Stimulated activated CD4-positive, alpha-beta T cell treated with anti-CD3 and anti-CD28 coated beads, Interleukin-12 subunit alpha, Interleukin-12 subunit beta, amount 100 ng/mL, for 24 hours (primary cell): ENCODE measurements at places on chromosomes 16 and 17.

GRCh38 chr16:15610369-15610871 is 32.5 kb downstream of the MARF1 start:
- DNase-seq, result no peak

GRCh38 chr16:13402601-13403000 is 501.2 kb downstream of the SHISA9 start:
- DNase-seq, result no peak

- no peak for DNase-seq
These were observed 637 bp downstream of the PLCG2 start for GRCh38 chr16:81779536-81780320.

DNA sequence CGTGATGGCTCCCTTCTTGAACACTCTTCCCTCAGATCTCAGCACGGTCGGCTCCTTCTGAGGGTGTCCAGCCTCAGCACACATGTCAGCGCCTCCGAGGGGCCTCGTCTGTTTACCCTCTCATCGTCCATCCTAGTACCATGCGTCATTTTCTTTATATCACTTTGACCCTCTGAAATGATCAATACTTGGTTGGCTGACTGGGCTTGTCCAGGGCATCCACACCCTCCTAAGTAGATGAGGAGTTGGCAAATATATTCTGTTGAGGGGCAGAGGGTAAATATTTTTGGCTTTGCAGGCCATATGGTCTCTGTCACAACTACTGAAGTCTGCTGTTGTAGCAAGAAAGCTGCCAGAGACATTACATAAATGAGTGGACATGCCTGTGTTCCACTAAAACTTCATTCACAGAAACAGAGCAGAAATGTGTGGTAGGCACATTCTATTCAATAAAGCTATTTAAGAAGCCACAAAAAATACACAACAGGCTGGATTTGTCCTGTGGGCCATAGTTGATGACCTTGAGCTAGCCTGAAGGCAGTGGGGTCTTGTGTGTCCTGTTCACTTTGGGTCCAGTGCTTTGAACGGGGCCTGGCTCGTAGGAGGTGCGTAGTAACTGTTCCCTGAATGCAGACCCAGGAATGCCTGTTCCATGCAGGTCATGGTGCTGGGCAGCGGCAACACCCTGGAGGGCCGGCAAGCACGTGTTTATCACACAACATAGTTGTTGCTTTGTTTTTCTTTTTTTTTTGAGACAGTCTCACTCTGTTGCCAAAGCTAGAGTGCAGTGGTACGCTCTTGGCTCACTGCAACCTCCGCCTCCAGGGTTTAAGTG is 185.8 kb downstream of the SNX29 start:
- no peak for DNase-seq

DNA sequence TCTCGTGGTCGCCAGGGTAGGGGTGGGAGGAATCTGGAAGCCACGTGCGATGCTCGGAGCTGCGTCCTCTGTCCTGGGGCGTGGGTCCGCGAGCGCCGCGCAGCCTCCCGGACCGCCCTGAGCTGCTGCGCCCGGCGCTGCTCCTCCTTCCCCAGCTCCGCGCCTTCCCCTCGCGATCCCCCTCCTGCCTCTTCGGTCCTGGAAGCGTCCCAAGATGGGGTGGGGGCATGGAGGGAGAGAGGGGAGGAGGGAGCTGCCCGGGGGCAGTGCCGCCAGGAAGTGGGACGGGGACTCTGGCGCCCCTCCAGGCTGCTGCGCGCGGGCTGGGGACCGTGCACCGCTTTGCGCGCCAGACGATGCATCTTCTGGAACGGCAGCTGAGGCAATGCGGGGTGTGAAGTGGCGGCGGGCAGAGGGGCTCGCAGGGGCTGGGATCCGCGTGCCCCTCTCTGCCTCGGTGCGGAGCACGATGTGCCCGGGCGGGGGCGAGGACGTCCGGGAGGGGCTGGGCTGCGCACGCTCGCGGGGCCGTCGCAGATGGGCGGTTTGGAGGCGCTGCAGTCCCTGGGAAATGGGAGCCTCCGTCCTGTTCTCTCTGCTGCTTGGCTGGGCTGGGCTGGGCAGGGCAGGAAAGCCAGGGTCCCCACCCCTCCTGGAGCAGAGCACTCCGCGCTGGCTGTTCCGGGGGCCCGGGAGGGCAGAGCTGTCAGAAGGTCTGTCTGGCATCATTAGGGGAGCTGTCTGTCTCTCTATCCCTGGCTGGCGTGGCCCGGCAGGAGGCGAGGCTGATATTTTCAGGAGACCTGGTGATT is 388.0 kb downstream of the SEC14L1 start:
- DNase-seq, result peak; percentile 36

GRCh38 chr16:75593825-75594820 is 27.9 kb downstream of the GABARAPL2 start:
- no peak for DNase-seq

DNA sequence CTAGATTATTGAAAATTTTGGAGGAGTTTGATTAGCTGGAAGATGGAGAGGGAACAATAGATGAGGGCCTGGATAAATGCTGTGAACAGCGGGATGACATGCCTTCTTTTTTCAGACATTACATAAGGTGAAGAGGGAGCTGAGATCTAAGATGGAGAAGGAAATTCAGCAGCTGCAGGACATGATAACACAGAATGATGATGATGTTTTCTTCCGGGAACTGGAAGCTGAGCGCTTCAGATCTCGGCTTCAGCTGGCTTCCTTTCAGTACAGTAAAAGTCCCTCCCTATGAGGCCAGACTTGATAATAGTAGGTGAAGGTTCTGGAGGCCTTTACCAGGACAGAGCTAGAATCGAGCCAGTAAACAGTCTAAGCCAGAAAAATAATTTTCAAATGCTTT is 30.7 kb downstream of the CEP95 start:
- no peak for DNase-seq

- DNase-seq, result no peak
These were observed 220.2 kb upstream of the TBX2 start for GRCh38 chr17:61179380-61179806.

- DNase-seq, result no peak
These were observed 3.4 kb downstream of the SPNS1 start for GRCh38 chr16:28977703-28978662.

GRCh38 chr17:1087381-1088241 is 90.7 kb downstream of the TIMM22 start:
- no peak for DNase-seq

- no peak for DNase-seq
These were observed 4.0 kb upstream of the CDC6 start for GRCh38 chr17:40283662-40284061.

GRCh38 chr16:46606231-46606630 is 14.9 kb downstream of the SHCBP1 start:
- DNase-seq, result no peak

GRCh38 chr16:66925322-66925840 is at the start of gene RRAD:
Gene RRAD (minus strand): TSS chr16:66925535. CDS start chr16:66925179, 356 bp downstream.
- DNase-seq, result no peak

DNA sequence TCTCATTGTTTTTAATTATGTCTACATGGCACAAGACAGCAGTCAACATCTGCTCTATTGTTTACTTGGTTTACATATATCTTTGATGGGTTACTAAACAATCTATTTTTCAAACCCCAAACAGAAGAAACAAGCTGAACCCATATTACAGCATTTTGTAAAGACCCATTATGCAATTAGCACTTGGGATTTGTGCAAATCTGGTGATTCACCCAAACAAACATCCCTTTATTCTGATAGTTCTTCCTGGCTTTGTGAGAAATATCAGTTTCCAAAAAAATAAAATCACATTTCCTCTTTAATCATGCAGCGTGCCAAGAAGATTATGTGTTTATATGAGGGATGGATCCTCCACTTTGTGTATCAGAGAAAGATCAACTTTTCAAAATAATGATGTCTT is 16.8 kb upstream of the RBFOX1 start:
- no peak for DNase-seq

DNA sequence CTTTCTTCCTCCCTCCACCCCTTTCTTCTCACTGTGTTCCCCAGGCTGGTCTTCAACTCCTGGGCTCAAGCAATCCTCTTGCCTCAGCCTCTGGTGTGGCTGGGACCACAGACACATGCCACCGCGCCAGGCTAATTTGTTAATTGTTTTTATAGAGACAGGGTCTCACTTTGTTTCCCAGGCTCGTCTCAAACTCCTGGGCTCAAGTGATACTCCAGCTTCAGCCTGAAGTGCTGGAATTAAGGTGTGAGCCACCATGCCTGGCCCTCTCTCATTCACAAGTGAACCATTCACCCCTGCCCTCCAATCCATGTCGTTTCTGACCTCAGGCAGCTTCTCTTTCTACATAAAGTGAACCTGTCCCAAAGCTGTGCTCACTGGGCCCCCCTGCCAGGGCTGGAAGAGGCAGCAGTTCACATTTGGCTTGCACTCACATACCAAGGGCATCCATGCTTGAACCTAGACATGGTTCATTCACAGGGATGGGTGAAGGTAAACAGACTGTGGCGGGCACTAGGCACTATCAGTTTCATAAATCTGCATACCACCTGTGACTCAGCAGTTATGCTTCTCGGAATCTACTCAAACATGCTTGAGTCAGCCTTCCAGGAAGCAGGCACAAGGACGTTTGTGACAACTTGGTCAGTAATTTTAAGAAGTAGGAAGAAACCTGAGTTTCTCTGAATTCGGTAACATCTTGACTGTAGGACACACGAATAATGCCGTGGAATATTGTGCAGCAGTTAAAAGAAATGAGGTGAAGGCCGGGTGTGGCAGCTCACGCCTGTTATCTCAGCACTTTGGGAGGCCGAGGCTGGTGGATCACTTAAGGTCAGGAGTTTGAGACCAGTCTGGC is 6.0 kb upstream of the RNF213 start:
- no peak for DNase-seq

- DNase-seq, result no peak
These were observed 183.9 kb downstream of the PARN start for GRCh38 chr16:14445937-14446715.

GRCh38 chr16:49952386-49952785 is 72.6 kb upstream of the CNEP1R1 start:
- no peak for DNase-seq

- DNase-seq, result no peak
These were observed 603.8 kb upstream of the CA10 start for GRCh38 chr17:52762147-52762793.

GRCh38 chr16:87135246-87136030 is 181.8 kb downstream of the C16orf95 start:
- DNase-seq, result no peak

GRCh38 chr17:73030995-73031394 is 61.5 kb downstream of the SLC39A11 start:
- no peak for DNase-seq

- DNase-seq, result no peak
These were observed 10.2 kb downstream of the PIK3R5 start for GRCh38 chr17:8955021-8955959.

DNA sequence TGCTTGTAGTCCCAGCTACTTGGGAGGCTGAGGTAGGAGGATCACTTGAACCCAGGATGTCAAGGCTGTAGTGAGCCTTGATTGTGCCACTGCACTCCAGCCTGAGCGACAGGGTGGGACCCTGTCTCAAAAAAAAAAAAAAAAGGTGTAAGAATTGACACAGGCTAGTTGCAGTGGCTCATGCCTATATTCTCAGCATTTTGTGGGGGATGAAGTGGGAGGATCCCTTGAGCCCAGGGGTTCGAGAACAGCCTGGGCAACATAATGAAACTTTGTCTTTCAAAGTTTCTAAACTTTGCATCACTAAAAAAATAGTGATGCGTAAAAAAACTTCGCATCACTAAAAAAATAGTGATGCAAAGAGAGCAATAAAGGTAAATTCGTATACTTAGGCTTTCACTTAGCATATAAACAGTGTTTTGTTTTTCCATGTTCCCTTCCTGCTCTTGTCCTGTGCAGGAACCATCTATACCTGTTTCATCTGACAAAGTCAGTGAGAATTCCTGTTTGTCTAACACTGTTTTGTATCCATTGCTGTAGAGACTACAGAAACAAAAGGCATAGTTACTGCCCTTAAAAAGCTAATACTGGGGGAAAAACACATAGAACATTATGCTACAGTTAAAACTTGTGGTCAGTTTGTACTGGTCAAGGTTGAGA is 32.1 kb downstream of the CTCF start:
- DNase-seq, result no peak

GRCh38 chr17:9899280-9900043 is 5.6 kb downstream of the RCVRN start:
- DNase-seq, result no peak

GRCh38 chr17:78232859-78233173 is 1.4 kb downstream of the TMEM235 start:
- no peak for DNase-seq

- no peak for DNase-seq
These were observed 2.7 kb downstream of the COTL1 start for GRCh38 chr16:84614968-84615813.

DNA sequence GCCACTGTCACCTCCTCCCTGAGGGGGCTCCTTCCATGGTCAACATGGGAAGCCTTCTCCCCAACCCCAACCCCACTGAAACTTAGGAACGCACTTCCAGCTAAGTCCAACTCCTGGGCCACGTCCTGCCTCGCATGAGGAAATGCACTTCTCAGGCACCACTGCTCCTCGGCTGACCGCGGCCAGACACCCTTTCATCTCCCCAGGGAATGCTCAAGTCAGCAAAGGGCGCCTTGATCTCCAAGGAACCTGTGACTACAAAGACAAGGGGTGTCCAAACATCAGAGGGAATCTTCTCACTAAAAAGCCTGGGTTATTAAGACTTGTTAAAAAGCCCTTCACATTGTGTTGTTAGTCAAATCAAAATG is 124.9 kb upstream of the HSBP1 start:
- no peak for DNase-seq

DNA sequence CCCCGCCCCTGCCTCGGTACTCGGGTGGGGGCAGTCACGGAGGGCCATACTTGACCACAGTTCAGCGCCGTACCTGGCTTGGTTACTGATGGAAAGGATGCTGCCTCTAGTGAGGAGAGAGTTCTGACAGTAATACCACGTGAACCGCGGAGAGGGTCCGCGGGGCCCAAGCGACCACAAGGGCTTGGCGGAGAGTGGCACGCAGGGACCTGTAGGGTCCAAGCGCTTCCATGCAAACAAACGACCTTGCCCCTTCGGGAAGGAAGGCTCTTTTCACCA is 9.2 kb downstream of the KDM6B start:
- no peak for DNase-seq

GRCh38 chr16:80735846-80736245 is 68.6 kb downstream of the CDYL2 start:
- no peak for DNase-seq

DNA sequence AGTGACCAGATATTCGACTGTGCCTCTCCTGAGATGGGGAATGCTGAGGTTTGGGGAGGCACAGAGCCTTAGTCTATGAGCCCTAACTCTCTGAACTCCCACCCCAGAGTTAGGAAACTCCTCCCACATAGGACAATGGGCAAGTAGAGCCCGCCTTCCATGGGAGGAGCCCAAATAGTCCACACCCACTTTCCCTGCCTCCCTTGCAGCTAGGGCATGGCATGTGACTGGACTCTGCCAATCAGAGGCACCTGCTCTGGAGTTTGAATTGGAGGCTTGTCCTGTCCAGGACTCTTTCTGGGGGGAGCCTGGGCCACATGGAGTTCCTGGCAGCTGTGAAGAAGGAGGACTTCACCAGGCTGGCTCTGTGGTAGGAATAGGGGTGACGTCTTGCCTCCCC is 48.4 kb downstream of the SOCS1 start:
- DNase-seq, result no peak
